ENCODE measurements at places on chromosomes 1 and 21.

DNA sequence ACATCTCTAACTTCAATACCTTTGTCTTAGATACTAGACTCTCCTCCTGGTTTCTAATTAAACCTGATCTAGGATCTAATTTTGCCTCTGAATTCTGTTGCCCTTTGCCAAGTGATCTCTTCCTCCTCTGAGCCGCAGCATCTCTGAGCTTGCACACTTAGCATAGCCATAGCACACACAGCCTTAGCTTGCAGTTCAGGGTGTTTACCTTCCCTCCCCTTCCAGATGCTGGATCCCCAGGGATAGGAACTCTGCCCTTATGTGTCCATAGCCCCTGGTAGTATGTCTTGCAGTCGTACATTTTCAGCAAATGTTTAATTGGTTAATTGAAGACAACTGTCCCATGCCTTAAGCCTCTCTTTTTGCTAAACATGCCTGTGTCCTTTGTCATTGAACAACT, 30.3 kb downstream of the SELL start:
- DNase-seq, result no peak

- no peak for DNase-seq
Measured at GRCh38 chr1:204453141-204453772, 41.3 kb downstream of the PIK3C2B start.

- no peak for DNase-seq
Measured at GRCh38 chr1:37867784-37868183, 8.4 kb upstream of the MTF1 start.

DNA sequence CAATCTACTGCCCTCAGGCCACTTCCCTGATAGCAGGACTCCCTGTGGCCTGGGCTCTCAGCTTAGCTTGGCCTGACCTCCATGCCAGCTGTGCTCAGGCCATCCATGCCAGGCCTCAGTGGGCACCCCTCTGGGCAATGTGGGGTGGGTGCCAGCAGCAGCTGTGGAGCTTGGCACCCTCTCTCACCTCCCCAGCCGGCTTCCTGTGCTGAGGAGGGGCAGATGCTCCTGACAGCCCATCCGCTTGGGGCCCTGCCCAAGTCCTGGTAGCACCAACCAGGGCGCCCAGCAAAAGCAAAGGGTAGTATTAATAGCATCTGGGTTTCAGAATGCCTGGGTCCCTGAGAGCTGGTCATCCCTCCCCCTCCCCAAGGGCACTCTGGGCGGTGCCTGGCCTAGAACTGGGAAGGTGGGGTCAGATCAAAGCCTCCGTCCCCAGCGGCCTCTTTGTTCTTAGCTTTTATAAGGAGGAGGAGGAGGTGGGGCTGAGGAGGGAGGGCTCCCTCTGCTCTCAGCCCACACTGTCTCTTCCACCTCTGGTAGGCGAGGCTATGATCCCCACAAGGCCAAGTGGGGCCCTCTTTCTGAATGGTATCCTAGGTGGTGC, 6.1 kb downstream of the EFNA4 start:
- DNase-seq, result no peak

- no peak for DNase-seq
Measured at GRCh38 chr1:45003741-45004140, 7.4 kb downstream of the HECTD3 start.

DNA sequence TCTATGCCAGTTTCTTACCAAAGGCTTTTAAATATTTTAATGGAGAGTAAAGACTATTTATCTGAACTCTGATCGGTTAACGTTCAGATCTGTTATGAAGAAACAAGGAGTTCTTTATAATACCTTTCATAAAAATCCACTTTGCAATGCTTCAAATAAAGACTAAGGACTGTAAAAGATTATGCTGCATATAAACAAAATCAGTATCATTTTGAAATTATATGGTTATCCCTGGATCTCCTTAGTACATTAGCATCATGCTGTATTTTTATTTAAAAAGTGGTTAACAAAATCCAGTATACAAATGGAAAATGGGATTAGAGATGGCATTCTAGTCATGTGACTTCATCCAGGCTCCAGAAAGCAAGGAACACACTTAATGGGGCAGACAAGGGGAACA, 386.8 kb downstream of the LMO4 start:
- DNase-seq, result no peak

DNA sequence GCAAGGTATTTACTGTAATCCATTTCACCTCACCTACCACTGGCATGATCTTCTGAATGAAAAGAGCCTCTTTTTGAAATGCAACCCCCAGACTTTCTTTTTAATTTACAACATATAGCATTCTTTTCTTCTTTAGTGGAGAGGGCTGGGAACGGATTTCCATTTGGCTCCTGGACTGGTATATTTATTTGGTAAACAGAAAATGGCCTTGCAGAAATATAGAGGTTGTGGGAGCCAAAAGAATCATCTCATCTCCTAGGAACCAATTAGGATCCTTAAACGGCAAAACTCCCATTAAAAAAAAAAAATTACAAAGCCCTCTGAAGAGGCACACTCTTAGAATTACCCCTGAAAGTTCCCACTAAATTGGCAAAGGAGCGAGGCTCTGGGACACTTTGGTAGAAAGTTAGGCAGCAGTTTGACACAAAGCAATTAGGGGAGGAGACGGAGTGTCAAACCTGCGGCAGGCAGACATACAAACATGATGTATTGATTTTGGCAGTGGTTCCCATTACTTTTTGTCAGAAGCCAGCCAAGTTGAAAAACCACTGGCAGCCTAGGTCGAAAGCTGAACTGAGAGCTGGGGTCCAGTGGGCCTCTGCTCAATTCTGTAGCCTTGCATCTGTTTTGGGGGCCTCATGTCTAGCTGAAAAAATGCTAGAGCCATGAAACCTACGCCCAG, 135.1 kb upstream of the MAGI3 start:
- no peak for DNase-seq

DNA sequence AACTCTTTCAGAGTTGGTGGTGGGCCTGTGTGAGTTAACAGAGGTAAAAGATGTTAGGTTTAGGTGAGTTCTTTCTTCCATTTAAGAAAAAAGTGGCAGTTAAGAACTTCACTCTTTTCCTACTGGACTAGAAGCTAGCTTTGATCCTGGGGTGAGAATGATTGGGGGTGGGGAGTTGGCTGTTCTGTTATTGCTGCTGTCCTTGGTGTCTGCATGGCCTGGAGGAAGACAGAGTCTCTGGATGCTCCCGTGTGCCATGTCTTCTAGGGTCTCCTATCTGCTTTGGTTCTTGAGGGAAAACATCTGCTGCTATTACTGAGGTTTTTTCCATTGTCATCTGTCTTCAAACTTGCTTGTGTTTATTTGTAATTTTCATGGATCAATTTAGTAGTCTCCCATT, 275.7 kb downstream of the HLX start:
- no peak for DNase-seq

GRCh38 chr1:6807782-6808181, 22.5 kb downstream of the CAMTA1 start:
- DNase-seq, result no peak

GRCh38 chr1:203733009-203733863, 31.7 kb upstream of the LAX1 start:
- no peak for DNase-seq

GRCh38 chr1:20322825-20323612, 32.3 kb downstream of the VWA5B1 start:
- no peak for DNase-seq

GRCh38 chr1:154629061-154629674, 21.2 kb upstream of the ADAR start:
- DNase-seq, result no peak

DNA sequence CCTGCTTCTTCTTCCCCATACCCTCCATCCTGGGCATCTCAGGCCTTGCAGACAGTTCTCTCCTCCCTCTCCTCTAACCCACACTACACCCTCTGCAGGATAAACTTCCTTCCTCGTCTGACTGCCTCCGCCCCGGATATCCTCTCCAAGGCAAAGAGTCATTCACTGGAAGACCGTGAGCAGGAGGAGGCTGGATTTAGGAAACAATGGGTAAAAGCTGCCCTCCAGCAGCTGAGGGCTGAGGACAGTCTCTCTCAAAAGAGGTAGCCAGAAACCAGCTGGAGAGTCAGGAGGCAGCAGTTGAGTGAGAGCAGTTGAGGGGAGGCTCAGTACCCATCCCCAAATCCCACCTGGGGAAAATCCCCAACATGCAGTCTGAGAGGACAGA, 1.4 kb downstream of the CSRP1 start:
- no peak for DNase-seq

DNA sequence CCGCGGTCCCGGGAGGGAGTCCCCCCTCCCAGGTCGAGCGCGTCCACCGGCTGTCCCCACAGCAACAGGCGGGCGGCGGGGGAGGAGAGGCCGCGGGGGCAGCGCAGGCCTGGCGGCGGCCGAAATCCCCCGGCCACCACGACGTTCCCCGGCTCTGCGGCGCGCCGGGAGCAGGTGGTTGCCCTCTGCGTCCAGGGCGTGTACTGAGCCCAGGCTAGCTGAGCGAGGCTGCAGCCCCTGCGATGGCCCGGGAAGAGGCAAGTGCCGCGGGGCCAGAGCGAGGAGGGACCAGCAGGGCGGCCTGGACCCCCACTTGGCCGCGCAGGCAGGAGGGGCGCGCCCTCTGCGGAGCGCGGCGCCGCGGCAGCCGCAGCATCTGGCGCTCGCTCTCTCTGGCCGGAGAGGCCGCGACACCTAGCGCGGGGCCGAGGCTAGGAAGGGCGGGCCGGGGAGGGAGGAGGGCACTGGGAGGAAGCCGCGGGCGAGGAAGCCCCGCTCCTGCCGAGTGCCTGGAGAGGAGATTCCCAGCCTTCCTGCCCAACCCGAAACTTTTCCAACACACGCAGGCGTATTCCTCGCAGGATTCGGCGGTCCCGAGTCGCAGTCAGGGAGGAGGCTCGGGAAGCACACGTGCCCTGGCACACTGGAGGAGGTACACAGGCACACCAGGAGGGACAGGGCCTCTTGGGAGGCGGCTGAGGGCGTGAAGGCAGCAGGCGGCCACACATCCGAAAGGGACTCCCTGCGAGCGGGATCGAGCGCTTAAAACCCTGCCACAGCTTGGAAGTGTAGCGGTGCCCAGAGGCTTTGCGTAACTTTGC, 4.9 kb upstream of the PROX1 start:
- no peak for DNase-seq

DNA sequence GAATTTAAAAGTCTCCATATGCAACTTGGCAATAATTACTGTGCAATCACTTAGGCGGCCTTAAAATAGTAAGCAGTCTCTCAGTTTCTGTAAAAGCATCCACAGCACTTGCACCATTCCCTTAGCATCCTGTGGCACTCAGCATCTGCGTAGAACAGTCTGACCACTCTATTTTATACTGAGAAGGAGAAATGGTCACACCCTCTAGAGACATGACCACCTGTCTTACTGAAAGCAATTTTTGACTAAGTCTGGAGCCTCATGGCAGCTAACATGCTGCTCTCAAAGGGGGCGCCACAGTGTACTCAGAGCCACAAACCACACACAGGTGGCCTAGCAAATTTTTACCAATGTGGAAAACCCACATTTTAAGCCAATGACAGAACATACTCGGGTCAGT, 62.0 kb downstream of the KCNK1 start:
- DNase-seq, result no peak

GRCh38 chr1:107142666-107143065, 1.8 kb downstream of the NTNG1 start:
- no peak for DNase-seq

GRCh38 chr1:60765204-60765603, 317.2 kb upstream of the NFIA start:
- DNase-seq, result peak; percentile 34

- DNase-seq, result no peak
Measured at GRCh38 chr21:28822486-28823335, 170.0 kb downstream of the LTN1 start.

DNA sequence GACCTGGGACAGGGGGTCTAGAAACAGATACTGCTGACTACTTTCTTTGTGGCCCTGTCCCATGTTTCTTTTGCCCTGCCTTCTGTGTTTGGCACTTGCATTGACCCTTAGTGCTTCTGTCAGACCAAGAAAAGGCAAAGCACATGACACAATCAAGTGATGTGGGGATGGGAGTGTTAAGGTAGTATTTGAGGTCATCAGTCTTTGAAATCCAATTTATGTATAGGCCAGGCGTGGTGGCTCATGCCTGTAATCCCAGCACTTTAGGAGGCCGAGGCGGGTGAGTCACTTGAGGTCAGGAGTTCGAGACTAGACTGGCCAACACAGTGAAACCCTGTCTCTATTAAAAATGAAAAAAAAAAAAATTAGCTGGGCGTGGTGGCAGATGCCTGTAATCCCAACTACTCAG, 26.0 kb downstream of the SERBP1 start:
- DNase-seq, result no peak

DNA sequence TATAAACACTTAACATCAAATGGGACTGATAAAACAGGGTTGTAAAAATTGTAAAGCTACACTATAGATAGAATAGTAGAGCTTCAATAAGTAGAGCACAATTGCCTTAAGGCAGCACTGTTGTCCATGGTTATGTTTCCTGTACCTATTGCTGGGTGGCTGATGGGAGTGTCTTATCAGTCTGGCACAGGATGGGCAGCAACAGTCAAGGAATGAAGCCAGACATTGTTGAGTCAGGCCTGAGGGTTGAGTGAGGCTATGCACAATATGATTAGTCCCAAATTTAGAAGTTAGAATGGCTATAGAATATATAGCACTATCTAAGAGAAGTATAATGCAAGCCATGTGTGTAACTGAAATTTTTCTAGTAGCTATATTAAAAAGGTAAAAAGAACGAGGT, 25.0 kb upstream of the CD1D start:
- no peak for DNase-seq

DNA sequence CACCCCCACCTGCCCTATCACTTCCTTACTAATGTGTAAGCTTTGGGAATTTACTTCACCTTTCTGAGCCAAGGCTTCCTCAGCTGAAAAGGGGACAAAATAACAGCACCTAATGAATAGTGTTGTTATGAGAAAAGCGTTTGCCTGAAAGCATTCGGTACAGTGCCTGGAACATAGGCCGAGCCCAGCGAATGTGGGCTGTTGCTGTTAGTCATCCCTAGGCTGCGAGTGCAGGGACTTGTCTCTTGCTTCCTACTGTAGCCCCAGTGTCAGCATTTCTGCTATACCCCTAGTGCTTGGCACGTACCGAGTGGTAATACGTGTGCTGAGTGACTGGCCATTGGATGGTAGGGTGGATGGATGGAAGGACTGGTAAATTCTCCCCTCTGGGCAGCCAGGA, 16.7 kb upstream of the KPNA6 start:
- no peak for DNase-seq

GRCh38 chr1:216430744-216431143, 7.5 kb upstream of the USH2A start:
- DNase-seq, result no peak

- DNase-seq, result no peak
Measured at GRCh38 chr1:100703716-100704115, 15.8 kb upstream of the VCAM1 start.

- peak; percentile 39 for DNase-seq
Measured at GRCh38 chr1:53108646-53109580, 33.5 kb downstream of the SLC1A7 start.

DNA sequence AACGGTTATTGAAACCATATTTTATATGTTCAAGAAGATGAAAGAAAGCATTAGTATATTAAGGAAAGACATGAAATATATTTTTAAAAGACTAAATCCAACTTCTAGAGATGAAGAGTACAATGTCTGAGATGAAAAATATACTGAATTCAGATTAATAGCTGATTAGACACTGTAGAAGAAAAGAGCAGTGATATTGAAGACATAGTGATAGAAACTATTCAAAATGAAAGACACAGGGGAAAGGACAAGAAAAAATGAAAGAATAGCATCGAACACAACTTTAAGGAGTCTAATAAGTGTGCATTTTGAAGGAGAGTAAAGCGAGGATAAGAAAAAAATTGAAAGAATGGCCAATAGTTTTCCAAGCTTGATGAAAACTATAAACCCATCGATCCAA, 11.2 kb upstream of the IFNAR1 start:
- no peak for DNase-seq

Measured in foreskin keratinocyte (primary cell).